ENCODE measurements at places on chromosomes 12 and 14. TPM values are rescaled to one million over a fixed set of nuclear protein-coding genes. Genes with fewer than 3 reads are reported as not detected.

GARIN6 gene
- total RNA-seq = not detected

- H3K4me3 ChIP-seq = no peak overlapping the region
- H3K27ac ChIP-seq = no peak overlapping the region
- H3K27me3 ChIP-seq = peaks cover 11% of the 10 kb centered on the region
- DNase-seq = no peak
These were observed 11.7 kb upstream of the COL2A1 start for GRCh38 chr12:48015954-48016353.

DNA sequence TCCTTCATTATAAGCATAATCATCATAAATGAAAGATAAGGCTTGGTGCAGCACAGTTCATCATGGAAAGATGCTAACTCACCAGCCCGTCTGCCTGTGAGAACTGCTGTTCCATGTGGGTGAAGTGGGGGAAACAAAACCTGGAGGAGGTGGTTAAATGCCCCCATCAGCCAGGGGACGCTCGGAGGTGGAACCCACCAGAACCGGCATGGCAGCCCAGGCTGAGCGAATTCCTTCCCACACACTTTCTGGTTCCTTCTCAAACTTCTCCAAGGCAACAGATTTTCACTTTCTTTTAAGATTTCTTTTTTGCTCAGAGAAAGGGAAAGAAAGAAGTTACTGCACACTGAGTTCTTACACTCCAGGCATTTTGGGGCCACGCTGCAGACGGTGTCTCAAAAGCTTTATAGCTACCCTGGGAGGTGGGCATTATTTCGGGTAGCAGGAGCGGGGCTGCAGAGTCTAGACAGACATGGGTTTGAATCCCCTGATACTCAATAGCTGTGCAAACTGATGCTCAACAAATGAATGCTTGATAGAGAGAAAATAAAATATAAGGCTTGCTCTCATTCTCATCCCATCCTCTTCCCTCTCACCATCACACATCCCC, 190.7 kb downstream of the BCL11B start:
- H3K4me1 ChIP-seq = peaks cover 7% of the 10 kb centered on the region
- peaks cover 14% of the 10 kb centered on the region for H3K36me3 ChIP-seq
- H3K27me3 ChIP-seq = no peaks in the 10 kb centered on the region
- H3K27ac ChIP-seq = no peak overlapping the region
- H3K4me3 ChIP-seq = no peak overlapping the region

- H3K27me3 ChIP-seq = no peaks in the 10 kb centered on the region
- no peak overlapping the region for H3K27ac ChIP-seq
- H3K36me3 ChIP-seq = no peaks in the 10 kb centered on the region
- H3K4me3 ChIP-seq = no peak overlapping the region
- H3K4me1 ChIP-seq = no peaks in the 10 kb centered on the region
These were observed 17.2 kb upstream of the RAD52 start for GRCh38 chr12:966724-967123.

DNA sequence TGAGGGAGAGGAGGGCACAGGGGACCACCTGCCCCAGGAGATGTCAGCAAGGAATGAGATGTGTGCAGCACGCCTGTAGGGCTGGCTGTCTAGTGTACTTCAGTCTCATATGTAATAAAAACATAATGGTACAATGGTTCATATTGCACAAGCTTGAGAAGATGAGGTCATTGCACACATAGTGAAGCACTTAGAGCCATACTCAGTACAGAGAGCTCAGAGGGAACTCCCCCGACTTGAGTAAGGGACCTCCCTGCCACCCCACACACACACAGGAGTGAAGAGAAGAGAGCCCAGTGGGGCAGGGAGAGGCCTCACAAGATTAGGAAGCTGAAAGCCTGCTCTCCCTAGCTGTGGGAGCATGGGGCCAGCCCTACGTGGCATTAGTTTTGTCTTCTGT, 61.5 kb downstream of the SLC6A12 start:
- H3K4me1 ChIP-seq = peaks cover 11% of the 10 kb centered on the region
- H3K4me3 ChIP-seq = no peak overlapping the region
- H3K27me3 ChIP-seq = peaks cover 18% of the 10 kb centered on the region
- no peak for DNase-seq

DNA sequence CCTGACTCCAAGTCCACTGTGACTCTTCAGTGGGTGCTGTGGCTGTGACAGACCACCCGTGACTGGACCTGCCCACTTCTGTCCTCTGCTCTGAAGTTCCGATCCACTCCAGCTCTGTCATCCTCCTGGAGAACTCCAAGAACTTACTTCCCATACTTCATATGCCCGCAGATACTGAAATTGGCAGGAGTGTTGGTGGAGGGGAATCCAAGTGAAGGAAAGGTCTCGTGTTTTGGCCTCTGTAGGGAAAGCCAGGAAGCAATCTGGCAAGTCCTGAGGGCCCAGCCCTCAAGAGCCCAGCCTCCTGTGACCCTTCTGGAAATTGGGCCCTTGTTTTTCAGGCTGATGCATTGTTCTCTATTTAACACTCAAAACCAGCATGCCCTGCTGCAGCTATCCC, 22.4 kb upstream of the FKBP4 start:
- H3K27ac ChIP-seq = no peak overlapping the region
- no peaks in the 10 kb centered on the region for H3K36me3 ChIP-seq
- DNase-seq = no peak
- H3K4me1 ChIP-seq = peaks cover under 1% of the 10 kb centered on the region
- no peaks in the 10 kb centered on the region for H3K27me3 ChIP-seq

DNA sequence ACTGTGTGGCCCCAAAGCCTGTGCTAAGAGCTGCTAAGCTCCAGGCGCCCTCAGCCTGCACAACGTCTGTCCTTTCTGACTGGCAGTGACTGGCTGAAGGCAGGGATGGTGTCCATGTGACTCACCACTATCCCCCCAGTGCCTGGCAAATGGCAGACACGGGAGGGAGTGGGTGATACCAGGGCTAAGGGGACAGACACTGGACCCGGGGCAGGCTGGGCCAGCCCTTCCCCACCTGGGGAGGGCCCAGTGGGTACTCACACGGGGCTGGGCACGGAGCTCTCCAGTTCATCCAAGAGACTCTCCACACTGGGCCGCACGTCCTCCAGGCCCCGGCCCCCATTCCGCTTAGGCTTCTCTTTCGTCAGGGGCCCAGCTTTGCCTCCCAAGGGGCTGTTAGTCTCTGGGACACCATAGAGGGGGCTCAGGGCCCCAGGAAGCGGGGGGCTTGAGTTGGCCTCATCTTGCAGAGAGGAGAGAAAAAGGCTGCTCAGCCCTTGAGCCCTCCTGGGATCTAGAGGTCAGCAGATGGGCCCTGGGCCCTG, 21.4 kb upstream of the RPLP0 start:
- peaks cover 64% of the 10 kb centered on the region for H3K36me3 ChIP-seq
- DNase-seq = no peak
- no peak overlapping the region for H3K4me3 ChIP-seq
- no peaks in the 10 kb centered on the region for H3K27me3 ChIP-seq
- no peak overlapping the region for H3K27ac ChIP-seq
- peaks cover 31% of the 10 kb centered on the region for H3K4me1 ChIP-seq

All from naive thymus-derived CD8-positive, alpha-beta T cell (primary cell).